ENCODE measurements at places on chromosomes 6 and 20.
A peak's percentile ranks its signal among the peaks of the same experiment; 100 is the strongest.

DNA sequence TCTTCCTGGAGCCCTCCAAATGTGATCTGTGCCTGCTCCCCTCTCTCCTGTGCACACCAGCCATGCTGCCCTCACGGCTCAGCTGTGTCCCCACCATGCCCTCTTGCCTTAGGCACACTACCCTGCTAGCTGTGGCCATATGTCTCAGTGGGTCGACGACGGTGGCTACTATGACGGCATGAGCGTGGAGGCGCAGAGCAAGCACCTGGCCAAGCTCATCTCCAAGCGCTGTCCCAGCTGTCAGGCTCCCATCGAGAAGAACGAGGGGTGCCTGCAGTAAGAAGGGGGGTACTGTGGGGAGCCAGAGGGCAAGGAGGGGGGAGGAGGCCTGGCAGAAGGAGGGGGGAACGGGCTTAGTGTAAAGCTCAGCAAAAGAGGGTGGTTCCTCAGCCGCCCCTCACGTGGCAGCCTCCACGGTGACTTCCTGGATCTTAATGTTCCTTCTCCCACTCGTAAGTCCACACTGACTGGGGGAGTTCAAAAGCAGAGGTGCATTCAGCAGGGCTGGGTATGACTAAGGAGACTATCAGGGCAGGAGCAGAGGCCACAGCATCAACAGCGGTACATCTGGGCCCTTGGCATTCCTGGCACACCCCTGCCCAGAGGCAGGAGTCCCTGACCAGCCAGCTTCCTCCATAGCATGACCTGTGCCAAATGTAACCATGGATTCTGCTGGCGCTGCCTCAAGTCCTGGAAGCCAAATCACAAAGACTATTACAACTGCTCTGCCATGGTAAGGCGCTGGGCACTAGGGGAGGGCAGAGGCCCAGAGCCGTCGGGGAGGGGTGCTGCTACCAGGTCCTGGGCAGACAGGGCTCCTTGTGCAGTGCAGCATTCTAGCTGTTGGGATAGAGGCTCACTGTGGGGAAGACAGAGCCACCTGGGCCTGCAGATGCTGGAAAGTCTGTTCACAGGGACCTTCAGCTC lies 8.0 kb downstream of the DNPH1 start:
- DNase-seq, result no peak

GRCh38 chr20:38650010-38650409 lies 48.4 kb downstream of the ARHGAP40 start:
- no peak for DNase-seq

DNA sequence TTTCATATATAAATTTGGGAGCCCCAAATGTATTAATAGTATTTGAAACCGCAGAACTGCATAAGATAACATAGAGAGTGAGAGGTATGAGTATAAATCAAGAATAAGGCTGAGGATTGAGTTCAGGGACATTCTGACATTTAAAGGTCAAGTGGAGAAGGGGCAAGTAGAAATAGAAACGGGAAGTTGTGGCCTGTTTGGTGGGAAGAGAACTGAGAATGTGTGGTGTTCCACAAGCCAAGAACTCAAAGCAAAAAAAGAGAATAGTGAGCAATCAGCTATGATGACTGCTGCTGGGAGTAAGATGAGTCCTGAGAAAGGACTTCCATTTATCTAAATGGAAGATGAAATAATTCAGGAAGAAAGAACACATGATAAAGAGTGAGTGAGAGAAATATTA lies 418.4 kb downstream of the CD109 start:
- no peak for DNase-seq

DNA sequence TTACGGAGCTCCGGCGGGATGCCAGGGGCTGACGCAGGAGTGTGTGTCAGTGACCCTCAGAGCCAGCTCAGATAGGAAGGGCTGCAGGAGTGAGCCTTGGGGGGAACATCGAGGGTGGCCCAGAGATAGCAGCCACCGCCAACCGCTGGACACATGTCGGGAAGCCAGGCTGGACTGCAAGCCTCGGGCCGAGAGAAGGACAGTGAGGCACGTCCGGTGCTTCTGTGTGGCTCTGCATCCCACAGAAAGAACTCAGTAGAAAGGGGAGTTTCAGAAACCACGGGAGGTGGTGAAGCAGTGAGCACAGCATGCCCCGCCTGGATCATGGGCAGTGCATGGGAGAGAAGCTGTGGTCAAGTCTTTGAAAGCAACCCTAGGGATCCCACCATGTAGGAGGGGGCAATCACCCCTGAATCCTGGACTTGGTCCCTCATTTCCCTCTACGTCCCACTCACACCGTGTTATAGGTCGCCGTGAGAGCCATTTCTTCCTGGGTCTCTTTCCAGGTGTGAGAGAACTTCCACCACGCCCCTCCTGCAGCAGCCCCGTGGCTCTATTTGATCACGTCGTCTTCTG lies 383.7 kb upstream of the CDH4 start:
- no peak for DNase-seq

GRCh38 chr20:58033026-58033536 lies 195.4 kb downstream of the ANKRD60 start:
- DNase-seq, result no peak

DNA sequence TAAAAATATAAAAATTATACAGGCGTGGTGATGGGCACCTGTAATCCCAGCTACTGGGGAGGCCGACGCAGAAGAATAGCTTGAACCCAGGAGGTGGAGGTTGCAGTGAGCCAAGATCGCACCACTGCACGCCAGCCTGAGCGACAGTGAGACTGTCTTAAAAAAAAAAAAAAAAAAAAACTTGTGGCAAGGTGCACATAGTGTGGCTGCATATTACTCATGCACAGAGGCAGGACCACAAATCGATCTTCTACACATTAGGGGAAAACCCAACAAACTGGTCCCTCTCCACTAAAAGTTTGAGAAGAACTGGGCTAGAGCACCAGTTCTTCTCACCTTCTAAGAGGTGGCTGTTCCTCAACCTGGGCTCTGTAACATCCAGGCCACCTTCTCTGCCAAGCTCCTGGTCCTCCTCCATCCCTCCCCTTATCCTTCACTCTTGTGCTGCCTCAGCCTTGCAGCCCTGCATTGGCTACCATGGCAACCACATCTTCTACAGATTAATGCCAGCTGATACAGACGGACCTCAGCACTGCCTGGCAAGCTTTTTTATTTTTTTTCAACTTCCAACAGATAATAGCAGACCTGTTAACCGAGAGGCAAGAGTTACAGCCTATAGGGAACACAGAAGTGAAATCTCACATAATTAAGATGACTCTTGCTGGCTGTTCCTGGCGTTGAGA lies 88.0 kb downstream of the ATP9A start:
- no peak for DNase-seq

DNA sequence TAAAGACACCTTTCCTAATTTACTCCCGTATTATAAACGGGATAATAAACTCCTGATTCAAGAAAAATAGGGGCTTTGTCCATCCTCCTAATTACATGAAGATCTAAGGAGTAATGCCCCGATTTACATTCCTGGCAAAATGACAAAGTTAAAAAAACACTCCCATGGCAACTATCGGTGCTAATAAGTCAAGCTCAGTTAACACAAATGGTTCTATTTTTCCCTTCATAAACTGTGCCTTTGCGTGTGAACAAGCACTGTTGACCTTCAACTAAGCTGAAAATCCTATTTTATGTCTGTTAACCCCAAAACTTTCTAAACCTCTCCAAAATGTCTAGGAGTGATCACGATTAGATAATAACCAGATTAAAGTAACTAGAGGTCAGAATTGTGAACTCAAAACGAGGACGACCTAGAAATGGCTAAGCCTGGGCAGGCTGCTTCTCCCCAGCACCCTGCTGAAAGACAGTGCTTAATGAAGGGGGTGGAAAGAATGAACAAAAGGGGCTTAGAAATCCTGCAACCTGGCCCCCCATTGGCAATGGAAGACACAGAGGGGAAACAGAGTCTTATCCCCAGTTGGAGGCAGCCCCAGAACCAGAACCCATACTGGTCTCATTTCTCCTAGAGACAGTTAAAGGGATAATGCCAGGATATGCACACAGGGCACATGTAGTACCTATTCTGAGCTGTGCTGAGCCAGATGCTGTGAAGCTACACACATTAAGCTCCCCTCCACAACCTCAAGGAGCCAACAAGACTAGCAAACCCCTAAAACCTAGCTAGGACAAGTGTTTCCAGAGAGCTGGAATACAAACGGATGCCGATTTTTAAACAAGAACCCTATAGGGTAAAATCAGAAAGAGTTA lies 23.0 kb downstream of the SLC23A2 start:
- no peak for DNase-seq

DNA sequence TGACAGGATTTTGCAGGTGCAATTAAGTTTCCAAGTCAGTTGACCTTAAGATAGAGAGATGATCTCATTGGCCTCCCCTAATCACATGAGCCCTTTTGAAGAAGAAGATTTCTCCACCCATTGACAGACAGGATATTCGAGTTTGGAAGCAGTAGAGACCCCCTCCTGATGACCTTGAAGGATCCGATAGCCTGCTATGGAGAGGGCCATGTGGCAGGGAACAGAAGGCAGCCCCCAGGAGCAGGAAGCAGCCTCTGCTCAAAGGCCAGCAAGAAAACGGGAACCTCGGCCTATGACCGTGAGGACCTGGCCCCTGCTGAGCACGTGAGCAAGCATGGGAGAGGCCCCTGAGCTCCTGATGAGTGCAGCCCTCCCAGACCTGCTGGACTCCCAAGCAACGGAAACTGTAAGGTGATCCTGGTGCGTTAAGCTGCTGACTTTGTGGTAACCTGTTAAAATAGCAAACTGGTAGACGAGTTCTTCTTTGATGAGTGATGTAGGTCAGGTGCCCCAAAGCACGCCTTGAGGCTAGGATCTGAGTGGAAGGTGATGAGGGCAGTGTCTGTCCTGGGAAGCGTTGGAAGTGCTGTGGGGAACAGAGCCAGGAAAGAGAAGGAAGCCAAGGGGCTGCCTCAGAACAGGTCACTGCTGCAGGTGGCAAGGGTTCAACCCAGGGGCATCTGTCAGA lies 18.5 kb upstream of the TUBB2A start:
- DNase-seq, result peak; percentile 23

GRCh38 chr20:44776980-44777379 lies 31.3 kb downstream of the KCNK15 start:
- peak; percentile 50 for DNase-seq

DNA sequence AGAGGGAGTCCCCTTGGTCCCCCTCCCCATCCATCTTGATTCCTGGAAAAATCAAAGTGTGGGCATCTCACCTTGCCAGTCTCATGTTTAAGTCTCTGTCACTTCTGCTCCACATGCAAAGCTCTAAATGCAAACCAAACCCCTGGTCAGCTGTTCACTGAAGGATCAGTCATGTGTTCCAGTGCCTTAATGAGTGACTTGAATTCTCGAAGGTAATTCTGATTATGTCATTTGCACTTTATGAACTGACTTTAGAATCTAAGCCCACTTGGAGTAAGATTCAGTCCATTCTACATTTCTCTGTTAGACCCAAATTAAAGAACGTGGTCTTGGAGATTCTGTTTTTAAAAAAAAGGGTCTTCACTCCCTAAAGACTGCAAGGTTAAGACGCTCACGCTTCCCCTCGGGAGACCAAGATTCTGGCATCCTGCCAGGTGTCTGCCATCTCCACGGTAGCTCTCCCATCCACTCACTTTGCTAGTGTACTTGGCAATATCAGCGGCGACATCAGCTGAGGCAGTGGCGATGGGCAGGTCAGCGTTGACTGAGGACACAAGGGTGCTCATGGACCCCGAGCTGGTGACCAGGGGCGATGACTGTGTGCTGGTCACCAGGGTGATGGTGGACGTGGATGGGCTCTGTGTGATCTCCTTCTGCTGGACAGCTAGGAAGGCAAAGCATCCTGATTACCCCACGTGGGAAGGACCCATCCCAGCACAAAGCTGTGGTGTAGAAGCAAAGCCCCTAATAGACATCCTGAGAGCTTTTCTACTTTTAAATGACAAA lies 120.5 kb downstream of the ZMYND8 start:
- peak; percentile 63 for DNase-seq

DNA sequence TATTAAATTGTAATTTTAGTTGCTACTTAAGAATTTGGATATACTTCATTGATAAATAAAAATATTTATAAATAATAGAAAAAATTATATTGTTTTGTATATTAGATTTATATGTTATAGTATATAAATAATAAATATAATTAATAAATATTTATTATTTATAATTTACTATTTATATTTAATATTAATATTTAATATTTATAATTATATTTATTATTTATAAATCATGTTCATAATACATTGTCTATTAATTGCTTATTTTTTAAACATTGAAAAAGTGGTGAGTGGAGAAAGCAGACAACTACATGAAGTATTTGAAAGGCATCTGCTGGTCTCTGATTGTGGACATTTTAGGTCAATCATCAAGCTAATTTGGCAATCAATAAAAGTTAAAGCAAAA lies 464.5 kb downstream of the MMUT start:
- DNase-seq, result no peak

GRCh38 chr20:34663213-34663943 lies 13.5 kb downstream of the PIGU start:
- DNase-seq, result no peak

- DNase-seq, result no peak
Measured at GRCh38 chr6:14211562-14211942, 94.0 kb downstream of the CD83 start.
